ENCODE measurements at places on chromosomes 16 and 17.

DNA sequence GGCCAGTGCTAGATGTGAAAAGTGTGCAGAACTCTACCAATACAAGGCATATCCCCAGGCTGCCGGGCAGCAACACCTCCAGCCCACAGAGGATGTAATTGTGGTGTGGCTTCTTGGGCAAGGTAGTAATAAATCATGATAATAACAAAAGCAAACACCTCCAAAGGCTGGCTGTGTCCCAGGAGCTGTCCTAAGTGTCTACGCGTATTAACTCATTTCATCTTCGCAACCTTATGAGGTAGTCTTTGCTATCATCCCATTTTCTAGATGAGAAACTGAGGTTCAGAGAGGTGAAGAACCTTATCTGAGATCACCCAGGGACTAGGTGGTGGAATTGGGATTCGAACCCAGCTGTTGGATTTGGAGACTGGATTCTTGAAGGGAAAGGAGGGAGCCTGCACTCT, 5.3 kb downstream of the PDK2 start:
- no peak for DNase-seq

DNA sequence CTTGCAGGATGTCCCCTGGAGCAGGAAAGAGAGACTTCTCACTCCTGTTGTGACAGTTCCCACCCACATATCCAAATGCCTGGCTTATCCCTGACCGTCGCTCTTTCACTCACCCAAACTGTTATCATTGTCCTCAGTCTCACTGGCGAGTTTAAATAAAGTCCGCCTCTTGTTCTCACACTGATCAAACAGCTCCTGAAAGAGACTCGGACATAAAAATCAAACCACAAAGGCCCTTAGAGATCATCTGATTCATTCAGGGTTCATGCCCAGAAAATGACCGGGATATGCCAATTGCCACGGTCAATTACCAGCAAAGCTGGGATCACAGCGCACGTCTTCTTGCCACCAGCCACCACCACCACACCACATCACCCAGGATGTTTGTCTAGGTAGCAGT, 19.9 kb downstream of the GGA3 start:
- no peak for DNase-seq

DNA sequence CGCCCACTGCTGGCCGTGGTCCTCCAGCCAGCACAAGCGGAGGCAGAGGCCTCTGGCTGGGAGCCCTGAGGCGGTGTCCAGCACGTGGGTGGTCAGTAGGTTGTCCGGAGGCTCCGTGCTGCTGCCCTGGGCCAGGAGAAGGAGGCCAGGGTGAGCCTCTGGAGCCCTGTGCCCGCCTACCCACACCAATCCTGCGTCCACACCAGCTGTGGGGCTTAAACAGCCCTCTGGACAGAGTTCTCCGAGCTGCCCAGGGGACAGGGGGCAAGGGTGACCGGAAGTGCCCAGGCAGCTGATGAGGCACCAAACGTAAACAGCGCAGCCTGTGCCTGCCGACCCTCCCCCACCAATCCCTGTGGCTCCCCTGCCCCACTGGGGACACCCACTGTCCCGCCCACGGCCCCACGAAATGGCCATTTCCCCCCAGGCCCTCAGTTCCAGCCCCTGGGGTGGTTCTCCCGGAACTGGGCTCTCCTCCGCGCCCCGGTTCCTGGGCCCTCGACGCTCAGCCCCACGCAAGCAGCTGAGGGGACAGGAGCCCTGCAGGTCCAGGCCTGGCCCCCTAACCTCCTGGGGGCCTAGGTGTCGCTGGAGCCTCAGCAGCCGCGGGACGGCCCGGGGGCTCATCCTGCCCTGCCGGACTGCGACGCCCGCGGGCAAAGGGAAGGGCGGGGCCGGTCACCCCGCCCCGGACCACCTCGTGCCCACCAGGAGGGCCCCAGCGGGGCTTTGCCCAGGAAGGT, 27.9 kb upstream of the DBNDD1 start:
- DNase-seq: no peak

DNA sequence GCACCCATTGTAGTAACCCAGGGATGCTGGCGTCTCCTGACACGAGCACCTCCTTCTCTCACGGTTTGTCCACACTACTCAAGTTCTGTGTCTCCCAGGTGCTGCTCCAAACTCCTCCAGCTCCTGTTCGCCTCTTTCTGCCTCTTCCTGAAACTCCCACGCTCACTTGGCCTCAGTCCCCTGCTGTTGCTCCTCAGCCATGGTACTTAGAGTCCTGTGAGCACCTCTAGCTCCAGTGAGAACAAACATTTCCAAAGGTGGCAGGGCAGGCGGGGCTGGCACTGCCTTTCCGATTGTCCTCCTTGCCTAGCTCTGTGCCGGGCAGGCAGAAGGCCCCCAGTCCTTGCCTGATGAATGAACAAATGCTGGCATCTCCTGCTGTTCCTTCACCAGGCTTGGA, 146.1 kb downstream of the SDK2 start:
- DNase-seq: no peak

GRCh38 chr16:68291227-68291626, 19.5 kb downstream of the SLC7A6OS start:
- DNase-seq: no peak

DNA sequence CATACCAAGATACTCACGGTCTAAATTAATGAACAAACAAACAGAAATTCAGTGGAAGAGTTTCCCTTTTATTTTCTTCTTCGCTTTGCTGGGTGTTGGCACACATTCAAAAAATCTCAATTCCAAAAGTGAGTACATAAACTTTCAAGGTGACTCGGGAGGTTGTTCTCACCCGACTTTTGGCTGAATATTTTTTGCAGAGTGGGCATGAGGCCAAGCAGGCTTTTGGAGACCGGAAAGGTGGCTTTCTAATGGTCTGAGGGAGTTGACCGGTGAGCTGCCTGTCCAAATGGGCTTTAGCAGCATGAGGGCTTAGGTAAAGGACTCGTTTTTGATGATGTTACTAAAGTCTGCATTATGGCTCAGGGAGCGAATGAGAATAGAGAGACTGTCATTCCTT, 318.7 kb downstream of the CPPED1 start:
- no peak for DNase-seq

GRCh38 chr16:54351171-54351570, 64.6 kb upstream of the IRX3 start:
- no peak for DNase-seq
